Activated CD8-positive, alpha-beta T cell treated with anti-CD3 and anti-CD28 coated beads, Interleukin-2, amount 10 ng/mL, durations not matched to agents 7 days and 5 days (primary cell): ENCODE measurements at places on chromosomes 3 and 15.
A peak's percentile ranks its signal among the peaks of the same experiment; 100 is the strongest.

DNA sequence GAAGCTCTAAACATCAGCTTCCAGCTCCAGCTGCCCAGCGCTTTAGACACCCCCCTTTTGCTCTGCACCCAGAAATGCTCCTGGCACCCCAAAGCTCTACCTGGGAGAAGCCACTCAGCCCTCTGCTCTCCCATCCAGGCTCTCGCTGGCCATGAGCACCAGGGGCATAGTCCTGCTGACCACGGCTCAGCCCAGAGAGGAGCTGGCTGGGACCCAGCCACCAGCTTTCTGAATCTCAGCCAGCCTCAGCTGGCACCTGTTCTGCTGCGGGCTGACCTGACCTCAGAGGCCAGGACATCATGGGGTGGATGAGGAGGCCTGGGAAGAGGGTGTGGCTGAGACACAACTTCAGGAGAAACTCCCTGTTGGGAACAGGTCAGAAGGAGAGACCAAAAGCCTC lies 8.6 kb downstream of the NTRK3 start:
- DNase-seq = no peak
- H3K27me3 ChIP-seq = peaks cover 8% of the 10 kb centered on the region
- H3K4me1 ChIP-seq = no peaks in the 10 kb centered on the region
- H3K27ac ChIP-seq = no peak overlapping the region

DNA sequence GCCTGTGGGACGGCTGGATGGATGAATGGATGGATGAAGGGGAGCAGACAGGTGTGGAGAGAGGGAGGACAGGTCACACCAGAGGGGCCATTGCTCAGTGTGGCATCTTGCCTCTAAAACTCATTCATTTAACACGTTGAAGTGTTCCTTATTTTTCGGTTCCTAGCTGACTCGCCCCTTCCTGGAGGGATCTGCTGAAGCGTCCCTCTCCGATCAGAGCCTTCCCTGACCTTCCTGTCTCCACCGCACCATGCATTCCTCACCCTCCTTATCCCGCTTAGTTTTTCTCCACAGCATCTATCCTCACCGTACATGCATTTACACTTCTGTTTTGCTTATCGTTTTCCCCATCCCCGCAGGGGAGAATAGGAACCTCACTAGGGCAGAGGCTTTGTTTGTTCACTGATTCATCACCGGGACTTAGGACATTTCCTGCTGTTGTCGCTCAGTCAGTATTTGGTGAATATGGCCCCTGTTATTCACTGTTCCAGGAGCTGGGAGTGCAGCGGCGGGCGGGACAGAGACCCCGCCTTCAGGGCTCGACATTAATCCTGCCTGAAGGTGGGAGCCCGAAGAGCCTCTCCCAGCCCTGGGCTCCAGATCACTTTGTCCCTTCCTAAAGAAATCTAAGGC lies 32.0 kb downstream of the FOXL2 start:
- peaks cover 5% of the 10 kb centered on the region for H3K4me1 ChIP-seq
- DNase-seq = no peak
- no peaks in the 10 kb centered on the region for H3K36me3 ChIP-seq
- H3K27ac ChIP-seq = no peak overlapping the region

GRCh38 chr3:117131259-117131658 lies 421.7 kb downstream of the TUSC7 start:
- DNase-seq = no peak
- H3K4me1 ChIP-seq = no peaks in the 10 kb centered on the region

- no peaks in the 10 kb centered on the region for H3K4me1 ChIP-seq
- DNase-seq = no peak
- no peaks in the 10 kb centered on the region for H3K36me3 ChIP-seq
- H3K27me3 ChIP-seq = no peaks in the 10 kb centered on the region
Measured at GRCh38 chr3:180092889-180093288, 56.2 kb upstream of the PEX5L start.

DNA sequence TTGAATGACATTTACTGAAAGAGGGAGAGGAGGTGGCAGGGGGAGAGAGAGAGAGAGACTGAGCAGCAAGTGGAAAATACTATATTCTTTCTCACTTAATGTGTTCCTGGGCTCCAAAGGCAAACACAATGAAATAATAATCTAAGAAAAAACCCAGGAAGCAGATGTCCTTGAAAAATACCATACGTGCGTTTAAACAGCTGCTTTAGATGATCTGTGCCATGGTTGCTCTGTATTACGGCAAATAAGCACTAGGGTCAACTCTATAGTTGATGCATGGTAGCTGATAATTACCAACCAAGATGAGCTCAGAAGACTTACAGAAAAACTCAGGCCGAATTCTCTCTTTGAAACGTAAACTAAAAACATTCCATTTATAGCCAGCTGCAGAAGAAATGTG lies 410.3 kb upstream of the TBL1XR1 start:
- no peak overlapping the region for H3K4me3 ChIP-seq
- no peak overlapping the region for H3K27ac ChIP-seq
- H3K4me1 ChIP-seq = peaks cover 15% of the 10 kb centered on the region
- peaks cover 4% of the 10 kb centered on the region for H3K36me3 ChIP-seq
- DNase-seq = no peak
- no peaks in the 10 kb centered on the region for H3K27me3 ChIP-seq

- H3K27me3 ChIP-seq = no peaks in the 10 kb centered on the region
- peaks cover 15% of the 10 kb centered on the region for H3K36me3 ChIP-seq
- H3K4me1 ChIP-seq = peaks cover 21% of the 10 kb centered on the region
- DNase-seq = no peak
- H3K27ac ChIP-seq = no peak overlapping the region
Measured at GRCh38 chr3:56837196-56837955, 35.6 kb upstream of the ARHGEF3 start.

- peaks cover 10% of the 10 kb centered on the region for H3K27me3 ChIP-seq
- H3K4me3 ChIP-seq = no peak overlapping the region
- H3K27ac ChIP-seq = no peak overlapping the region
- H3K4me1 ChIP-seq = no peaks in the 10 kb centered on the region
- H3K36me3 ChIP-seq = no peaks in the 10 kb centered on the region
- no peak for DNase-seq
Measured at GRCh38 chr15:48385031-48385830, 54.0 kb downstream of the DUT start.

GRCh38 chr3:127542441-127542952 lies 48.0 kb downstream of the TPRA1 start:
- peaks cover 5% of the 10 kb centered on the region for H3K27me3 ChIP-seq
- DNase-seq = no peak
- H3K27ac ChIP-seq = no peak overlapping the region
- no peak overlapping the region for H3K4me3 ChIP-seq
- peaks cover 3% of the 10 kb centered on the region for H3K4me1 ChIP-seq

DNA sequence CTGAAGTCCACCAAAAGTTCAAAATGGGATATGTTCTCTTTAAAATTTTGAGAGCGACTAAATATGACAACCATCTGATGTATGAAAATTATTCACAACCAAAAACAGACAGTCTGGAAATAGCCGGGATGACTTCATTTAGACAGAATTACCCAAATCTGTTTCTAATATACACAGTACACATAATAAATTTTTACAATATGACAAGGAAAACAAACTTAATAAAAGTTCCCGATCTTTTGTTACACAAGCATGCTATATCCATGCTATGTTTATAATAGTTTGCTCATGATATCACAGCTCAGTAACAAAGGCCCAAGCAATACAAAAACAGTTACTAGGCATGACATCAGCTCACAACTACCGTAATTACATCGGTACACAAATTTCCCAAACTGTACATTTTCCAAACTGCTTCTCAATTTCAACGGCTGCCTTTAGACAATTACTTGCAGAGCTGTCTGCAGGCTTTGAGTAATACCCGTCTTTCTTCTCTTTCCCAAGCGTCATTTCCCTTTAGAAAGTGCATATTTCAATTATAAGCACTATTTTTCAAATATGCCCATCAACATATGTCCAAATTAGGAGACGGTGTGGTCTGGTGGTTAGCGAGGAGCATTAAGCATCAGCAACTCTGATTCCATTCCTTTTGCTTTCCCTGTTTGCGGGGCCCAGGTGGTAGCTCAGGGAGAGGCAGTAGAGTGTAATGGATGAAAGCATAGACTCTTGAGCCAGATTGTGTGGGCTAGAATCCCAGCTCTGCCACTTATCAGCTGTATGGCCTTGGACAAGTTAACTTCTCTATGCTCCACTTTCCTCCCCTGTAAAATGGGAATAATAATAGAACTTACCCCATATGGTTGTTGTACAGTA lies 481.2 kb downstream of the FOXP1 start:
- H3K27me3 ChIP-seq = no peaks in the 10 kb centered on the region
- H3K36me3 ChIP-seq = peaks cover 41% of the 10 kb centered on the region
- no peak overlapping the region for H3K4me3 ChIP-seq
- no peak for DNase-seq
- peaks cover 65% of the 10 kb centered on the region for H3K4me1 ChIP-seq

DNA sequence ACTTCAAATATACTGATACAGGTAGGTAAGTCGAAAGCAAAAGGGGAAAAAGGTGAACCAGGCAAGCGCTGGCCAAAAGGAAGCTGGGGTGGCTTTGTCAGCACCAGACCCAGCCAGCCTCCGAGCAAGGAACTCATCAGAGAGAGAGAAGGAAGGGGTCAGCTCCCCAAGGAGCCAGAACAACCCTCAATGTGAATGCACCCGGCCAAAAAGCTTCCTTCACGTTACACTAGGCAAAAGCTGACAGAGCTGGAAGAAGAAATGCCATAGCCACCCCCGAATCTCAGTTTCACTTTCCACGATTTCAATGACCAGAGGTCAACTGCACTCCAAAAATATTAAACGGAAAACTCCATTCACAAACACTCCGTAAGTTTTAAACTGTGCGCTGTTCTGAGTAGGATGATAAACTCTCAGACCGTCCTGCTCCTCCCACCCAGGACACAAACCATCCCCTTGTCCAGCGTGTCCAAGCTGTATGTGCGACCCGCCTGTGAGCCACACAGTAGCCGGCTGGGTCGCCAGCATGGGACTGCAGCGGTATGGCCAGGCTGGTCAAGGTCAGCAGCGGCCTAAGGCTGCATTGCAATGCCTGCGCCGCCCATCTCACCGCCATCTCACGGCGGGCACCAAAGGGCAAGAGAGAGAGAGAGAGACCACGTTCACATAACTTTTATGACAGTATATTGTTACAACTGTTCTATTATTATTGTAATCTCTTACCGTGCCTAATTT lies 29.7 kb downstream of the CYFIP1 start:
- H3K4me3 ChIP-seq = no peak overlapping the region
- H3K27me3 ChIP-seq = peaks cover 9% of the 10 kb centered on the region
- DNase-seq = no peak
- H3K4me1 ChIP-seq = peaks cover 14% of the 10 kb centered on the region
- H3K27ac ChIP-seq = no peak overlapping the region
- H3K36me3 ChIP-seq = no peaks in the 10 kb centered on the region

GRCh38 chr3:43726521-43726920 lies 35.8 kb downstream of the ABHD5 start:
- H3K36me3 ChIP-seq = peaks cover 2% of the 10 kb centered on the region
- no peak overlapping the region for H3K27ac ChIP-seq
- no peaks in the 10 kb centered on the region for H3K27me3 ChIP-seq
- no peak overlapping the region for H3K4me3 ChIP-seq

DNA sequence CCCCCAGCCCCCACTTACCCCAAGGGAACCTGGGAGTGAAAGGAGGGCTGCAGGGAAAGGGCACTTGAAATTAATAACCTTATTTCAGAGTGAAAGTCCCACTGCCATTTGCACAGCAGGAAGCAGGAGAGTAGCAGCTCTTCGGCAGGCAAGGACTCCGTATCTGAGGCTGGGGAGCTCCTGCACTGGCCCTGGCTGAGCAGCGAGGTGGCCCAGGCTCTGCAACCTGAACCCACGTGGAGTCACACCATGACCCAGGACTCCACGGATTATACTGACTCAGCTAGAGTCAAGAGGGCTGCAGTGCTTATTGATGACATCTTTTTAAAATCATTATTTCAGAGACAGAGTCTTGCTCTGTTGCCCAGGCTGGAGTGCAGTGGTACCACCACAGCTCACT lies 214.5 kb downstream of the XXYLT1 start:
- H3K27ac ChIP-seq = no peak overlapping the region
- H3K4me1 ChIP-seq = no peaks in the 10 kb centered on the region
- H3K36me3 ChIP-seq = no peaks in the 10 kb centered on the region
- DNase-seq = no peak

DNA sequence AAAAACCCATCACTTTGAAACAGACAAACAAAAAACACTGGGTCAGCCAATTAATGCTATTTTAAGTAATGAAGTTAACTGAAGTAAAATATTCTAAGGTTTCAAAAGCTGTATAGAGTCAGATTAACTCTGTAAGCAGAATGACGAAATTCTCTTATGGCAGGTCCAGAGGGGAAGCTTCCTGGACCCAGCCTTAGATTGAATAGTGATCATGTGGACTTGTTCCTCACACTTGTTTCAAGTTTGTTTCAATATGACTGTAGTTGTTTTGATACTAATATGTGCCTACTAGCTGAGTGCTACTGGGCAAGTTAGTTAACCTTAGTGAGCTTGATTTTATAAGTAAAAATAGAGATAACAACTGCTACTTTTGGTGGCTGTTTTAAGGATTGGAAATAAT lies 32.6 kb downstream of the PLS1 start:
- H3K36me3 ChIP-seq = no peaks in the 10 kb centered on the region
- H3K27me3 ChIP-seq = no peaks in the 10 kb centered on the region
- no peak for DNase-seq
- no peak overlapping the region for H3K27ac ChIP-seq
- H3K4me1 ChIP-seq = no peaks in the 10 kb centered on the region

- H3K4me3 ChIP-seq = no peak overlapping the region
- no peaks in the 10 kb centered on the region for H3K36me3 ChIP-seq
- no peak overlapping the region for H3K27ac ChIP-seq
- DNase-seq = no peak
- H3K27me3 ChIP-seq = no peaks in the 10 kb centered on the region
Measured at GRCh38 chr15:98753726-98754656, 105.7 kb downstream of the IGF1R start.

- H3K4me3 ChIP-seq = no peak overlapping the region
- H3K4me1 ChIP-seq = peaks cover 68% of the 10 kb centered on the region
- DNase-seq = no peak
- H3K27ac ChIP-seq = peak overlapping the region; percentile 92
- H3K27me3 ChIP-seq = no peaks in the 10 kb centered on the region
Measured at GRCh38 chr15:38682861-38683260, 118.2 kb upstream of the RASGRP1 start.

DNA sequence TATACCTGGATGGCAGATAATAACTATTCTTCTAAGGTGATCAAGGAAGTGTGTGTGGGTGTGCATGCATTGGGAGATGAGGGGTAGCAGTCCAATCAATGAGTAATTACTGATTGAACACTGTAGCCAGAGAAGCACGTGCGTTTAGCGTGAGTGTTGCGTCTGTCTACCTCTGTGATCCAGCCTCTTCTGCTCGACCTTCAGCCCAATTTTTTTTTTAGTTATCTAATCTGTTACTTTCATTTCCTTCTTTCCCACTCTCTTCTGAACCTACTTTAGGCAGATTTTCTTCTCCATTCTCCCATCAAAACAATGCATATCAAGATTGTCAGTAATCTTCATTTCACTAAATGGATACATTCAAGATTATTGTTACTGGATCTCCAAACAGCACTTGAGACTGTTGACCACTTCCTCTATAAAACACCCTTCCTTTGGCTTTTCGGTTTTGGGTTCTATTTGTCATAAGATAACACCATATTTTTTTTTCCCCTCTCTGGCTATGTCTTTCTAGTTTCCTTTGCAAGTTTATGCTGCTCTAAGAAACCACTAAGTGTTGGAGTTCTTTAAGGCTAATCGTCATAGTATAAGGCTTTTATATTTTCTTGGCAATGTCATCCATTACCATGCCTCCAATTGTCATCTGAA lies 41.0 kb downstream of the MCTP2 start:
- no peaks in the 10 kb centered on the region for H3K27me3 ChIP-seq
- H3K4me3 ChIP-seq = no peak overlapping the region
- H3K36me3 ChIP-seq = peaks cover 33% of the 10 kb centered on the region
- H3K4me1 ChIP-seq = peaks cover 23% of the 10 kb centered on the region
- peak; percentile 42 for DNase-seq

GRCh38 chr15:74817370-74817737 lies 4.7 kb downstream of the LMAN1L start:
- no peak overlapping the region for H3K4me3 ChIP-seq
- H3K27ac ChIP-seq = no peak overlapping the region
- no peak for DNase-seq
- H3K36me3 ChIP-seq = no peaks in the 10 kb centered on the region
- H3K27me3 ChIP-seq = no peaks in the 10 kb centered on the region
